ENCODE measurements at places on chromosomes 5 and 9.

DNA sequence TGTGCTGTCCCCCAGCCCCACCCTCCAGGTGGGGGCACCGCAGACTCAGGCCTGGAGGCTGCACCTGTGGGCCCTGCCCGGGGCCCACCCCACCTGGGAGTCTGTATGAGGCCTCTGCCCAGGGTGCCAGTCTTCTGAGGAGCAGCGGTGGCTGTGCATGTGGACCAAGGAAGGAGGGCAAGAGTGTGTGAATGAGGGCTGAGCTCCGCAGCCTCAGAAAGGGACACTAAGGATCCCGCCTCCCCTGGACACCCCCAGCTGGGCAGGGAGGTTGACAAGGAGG lies 19.1 kb downstream of the FGD3 start:
- DNase-seq = no peak

DNA sequence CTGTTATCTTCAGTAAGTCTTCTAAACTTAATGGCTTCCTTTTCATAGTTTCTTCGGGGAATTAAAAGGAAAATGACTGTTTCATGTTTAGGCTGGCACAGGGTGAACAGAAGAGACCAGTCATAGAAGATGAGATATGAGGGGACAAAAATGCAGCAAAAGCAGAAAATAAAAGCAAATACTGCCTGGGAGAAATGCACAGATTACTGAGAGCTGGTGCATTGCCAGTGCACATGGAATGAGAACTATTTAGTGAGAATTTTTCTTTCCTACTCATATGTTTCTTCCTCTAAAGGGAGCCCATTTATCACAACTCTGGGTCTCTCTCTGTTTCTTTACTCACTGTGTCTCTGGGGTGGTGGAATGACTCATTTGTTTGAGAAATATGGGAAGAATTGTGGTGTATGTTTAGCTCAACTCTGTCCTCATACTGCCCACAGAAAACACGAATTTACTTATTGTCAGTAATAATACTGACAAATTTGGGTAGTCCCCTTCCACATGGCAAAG lies 25.9 kb upstream of the ANKRD55 start:
- DNase-seq = no peak

GRCh38 chr5:177300951-177301350 lies 2.6 kb downstream of the RAB24 start:
- DNase-seq = no peak

DNA sequence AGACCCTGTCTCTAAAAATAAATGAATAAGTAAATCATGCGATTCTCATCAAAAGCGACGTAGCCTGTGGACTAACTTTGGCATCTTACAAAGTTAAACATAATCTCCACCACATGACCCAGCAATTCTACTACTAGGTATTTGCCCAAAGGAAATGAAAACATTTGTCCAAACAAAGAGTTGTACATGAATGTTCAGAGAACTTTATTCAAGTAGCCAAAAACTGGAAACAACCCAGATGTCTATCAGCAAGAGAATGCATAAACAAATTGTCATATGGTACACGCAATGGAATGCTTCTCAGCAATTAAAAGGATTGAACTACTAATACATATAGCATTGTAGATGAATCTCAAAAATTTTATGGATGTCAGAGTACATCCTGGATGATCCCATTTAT lies 82.6 kb downstream of the ADRB2 start:
- no peak for DNase-seq

GRCh38 chr5:146376821-146377220 lies 38.2 kb downstream of the POU4F3 start:
- no peak for DNase-seq

DNA sequence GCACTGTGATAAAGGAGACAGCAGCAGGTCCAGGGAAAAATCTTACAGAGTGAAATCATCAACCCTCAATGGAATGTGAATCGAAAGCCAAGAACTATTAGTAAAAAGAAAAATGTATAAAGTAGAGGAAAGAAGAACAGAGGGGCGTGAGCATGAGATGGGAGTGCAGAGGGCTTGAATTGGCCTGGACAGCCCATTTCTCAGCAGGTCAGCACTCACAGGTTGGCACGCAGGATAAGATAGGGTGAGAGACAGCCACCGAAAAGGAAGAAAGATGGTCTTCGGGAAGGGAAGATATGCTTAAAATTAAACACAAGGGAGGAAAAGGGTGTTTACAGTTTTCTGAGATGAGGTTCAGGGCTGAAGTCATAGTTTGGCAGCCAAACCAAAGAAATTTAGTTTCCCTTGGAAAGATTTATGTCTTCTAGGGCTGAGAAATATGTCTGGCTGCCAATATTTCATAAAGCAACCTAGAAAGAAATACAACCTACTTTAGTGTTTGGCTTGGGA lies 524.7 kb downstream of the SPATA31D1 start:
- no peak for DNase-seq

DNA sequence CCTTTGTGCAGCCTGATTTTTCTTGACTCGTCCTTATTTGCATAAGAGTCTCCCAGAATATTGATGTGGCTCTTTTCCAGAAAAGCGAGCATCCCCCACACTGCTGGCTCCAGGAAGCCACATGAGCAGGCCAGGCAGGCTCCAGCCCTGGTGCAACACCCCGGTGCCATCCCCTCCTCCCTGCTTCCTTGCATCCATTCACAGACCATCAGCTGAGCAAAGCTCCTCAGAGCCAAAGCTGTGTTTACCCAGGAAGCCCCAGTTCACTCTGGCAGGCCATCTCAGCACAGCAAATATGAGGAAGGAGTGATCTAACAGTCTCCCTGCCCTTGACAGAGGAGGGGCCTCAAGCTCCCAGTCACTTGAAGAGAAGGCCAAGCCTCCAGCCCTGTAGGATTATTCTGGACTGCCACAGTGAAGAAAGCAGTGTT lies 34.4 kb downstream of the INSYN2B start:
- no peak for DNase-seq

DNA sequence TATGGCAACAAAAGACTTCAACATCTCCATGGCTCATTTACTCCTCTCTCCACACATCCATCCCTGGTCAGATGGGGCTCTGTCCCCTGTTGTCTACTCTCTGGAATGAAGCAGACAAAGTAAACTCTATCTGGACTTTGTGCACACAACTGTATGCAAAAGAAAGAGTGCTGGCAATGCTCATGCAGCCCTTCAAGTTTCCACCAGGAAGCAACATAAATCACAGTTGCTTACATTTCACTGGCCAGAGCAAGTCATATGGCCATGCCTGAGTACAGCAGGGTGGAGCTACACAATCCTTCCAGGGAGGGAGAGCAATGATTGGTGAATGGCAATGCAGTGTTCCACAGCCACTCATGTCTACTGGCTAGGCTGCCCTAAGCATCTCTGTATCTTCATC lies 12.4 kb upstream of the SHC3 start:
- DNase-seq = no peak

DNA sequence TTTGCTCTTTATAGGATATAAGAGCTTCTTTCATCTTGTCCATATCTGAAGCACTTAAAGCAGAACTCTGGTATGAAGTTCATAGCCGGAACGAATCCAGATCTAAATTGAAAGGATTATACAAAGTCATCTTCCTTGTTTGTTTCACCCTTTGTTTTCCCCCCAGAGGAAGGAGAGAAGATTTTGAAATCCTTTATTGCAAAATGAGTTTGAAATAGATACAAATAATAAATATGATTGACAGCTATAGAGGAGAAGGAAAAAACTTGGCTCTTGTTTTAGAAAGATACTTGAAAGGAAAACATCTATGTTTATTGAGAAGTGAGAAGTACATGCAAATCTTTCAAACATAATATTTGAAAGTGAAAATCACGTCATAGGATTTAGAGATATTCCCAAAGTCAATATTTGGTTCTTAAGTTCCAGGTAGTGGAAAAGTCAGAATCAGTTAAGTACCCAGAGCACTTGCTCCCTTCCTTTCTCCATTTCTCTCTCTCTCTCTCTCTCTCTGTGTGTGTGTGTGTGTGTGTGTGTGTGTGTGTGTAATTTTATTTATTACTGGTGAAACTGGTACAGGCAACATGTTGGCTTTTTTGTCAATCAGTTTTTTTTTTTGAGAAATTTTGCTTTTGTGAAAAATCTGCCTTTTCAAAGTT lies 27.2 kb downstream of the PAM start:
- no peak for DNase-seq

DNA sequence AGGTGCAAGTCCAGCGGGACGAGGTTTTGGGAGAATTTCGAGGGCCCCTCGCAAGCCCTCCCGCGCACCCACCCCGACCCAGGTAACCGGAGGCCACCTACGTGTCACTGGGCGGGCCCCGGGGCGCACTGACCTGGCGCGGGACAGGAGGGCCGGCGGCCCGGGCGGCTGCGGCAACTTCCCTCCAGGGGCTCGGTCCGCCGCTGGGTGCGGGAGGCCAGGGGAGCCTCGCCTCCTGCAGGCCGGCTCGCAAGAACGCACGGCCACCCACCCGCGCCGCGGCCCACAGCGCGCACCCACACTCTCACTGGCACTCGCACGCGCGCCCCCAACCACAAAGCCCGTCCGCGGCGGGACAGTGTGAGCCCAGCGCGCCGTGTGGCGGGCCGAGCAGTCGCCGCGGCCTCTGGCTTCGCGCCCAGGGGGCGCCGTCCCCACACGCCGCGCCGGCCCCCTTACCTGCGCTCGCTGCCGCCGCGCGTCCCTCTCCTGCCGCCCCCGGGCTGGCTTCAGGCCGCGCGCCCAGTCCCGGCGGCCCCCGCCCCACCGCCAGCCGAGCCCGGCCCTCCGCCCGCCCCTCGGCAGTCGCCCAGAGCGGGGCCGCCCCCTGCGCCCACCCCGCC lies 451 bp downstream of the LPAR1 start:
- peak; percentile 63 for DNase-seq

DNA sequence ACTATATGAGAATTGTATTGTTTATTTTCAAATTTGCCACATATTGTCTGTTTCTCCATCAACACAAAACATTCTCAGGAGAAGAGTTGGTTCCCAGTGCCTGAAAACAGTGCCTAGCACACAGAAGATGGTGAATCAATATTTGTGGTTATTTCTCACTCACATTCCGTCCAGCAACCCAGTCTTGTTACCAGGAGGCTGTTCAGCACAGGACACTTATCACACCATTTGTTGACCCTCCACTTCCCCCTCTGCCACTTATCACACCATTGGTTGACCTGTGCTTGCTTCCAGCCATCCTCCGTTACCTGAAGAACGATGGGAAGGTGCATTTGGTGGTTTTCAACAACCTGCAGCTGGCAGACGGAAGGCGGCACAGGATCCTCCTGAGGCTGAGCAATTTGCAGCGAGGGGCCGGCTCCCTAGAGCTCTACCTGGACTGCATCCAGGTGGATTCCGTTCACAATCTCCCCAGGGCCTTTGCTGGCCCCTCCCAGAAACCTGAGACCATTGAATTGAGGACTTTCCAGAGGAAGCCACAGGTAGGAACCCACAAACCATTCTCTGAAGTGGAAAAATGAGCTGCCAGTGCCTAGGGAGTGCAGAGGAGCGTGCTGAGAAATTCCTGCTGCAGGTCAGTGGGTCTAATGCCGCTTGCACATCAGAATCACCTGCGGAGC lies 20.5 kb downstream of the THBS4 start:
- DNase-seq = no peak

DNA sequence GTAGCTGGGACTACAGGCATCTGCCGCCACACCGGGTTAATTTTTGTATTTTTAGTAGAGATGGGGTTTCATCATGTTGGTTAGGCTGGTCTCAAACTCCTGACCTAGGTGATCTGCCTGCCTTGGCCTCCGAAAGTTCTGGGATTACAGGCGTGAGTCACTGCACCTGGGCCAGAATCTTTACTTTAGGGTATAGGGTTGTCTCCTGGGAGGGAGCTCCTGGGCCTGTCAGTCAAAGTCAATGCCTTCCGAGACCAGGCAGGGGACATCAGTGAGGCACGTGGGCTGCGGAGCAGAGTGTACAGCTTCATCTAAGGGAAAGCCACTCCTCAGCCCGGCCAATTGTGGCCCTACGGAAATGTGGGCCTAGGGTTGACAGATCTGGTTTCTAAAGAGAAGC lies 108.6 kb downstream of the FGF18 start:
- DNase-seq = no peak

DNA sequence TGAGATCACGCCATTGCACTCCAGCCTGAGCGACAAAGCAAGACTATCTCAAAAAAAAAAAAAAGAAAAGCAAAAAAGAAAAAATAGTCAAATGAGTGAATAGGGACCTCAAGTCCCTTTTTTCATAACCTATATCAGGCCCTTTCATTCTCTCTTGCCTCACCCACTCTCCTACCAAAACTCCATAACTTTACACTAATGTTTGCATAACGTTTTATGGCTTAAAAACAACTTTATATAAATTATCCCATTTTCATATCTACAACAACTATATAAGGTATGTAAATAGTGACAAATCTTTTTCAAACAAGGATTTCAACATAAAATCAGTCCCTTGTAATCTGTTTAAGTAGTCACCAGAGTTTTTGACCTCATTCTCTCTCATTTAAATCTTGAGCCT lies 56.9 kb upstream of the PIP5K1B start:
- no peak for DNase-seq

- no peak for DNase-seq
Observed at GRCh38 chr5:128121651-128122050, 38.1 kb downstream of the SLC12A2 start.

DNA sequence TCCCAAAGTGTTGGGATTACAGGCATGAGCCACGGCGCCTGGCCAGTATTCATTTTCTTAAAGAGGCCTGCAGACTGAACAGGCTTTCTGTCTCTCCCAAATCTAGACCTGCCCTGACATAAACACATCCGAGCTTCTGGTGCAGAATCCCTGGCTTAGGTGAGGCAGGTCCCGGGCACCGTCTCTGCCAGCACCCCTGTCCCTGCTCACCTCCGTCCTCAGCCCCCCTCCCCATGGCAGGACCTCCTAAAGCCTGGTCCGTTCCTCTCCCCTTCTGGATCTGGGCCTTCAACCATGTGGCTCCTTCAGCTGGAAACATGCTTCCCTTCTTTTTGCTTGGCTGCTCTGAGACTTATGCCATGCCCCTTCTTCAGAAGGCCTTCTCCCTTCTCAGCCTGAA lies 22.7 kb upstream of the RXRA start:
- peak; percentile 3 for DNase-seq

DNA sequence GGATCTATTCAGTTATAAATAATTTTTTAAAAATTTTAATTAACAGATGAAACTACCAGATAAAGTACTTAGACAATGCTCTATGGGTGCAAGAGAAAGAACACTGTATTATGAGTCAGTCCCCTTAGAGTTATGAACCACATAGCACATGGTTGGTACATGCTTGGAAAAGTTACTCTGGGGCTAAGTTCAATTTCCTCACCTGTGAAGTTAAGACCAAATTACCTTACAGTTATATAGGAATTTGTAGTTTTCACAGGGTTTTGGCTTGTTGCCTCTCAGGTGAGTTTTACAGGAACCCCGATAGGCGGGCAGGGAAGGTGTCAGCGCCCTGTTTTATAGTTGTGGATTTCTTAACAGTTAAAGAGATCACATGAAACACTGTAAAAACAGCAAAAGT lies 1.2 kb downstream of the PANK3 start:
- DNase-seq = no peak

DNA sequence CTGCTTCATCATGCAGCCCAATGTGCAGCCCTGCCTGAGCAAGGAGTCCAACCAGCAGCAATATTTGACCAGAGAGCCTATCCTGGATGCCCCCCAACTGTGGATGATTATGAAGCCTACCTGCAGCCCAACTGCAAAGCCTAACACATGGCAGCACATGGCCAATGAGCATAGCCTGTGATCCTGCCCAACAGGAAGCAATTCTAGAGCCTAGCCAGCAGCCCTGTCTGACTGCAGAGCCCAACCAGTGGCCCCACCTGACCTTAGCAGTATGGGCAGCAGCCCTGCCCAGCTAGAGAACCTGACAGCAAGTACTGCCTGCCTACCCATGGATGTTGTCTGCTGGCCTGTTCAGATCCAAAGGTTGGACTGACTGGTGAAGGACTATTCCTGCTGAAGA lies 97.3 kb upstream of the SH3GL2 start:
- no peak for DNase-seq
